ENCODE measurements at places on chromosomes 16 and 17.

- no peak for DNase-seq
These were observed 30.0 kb upstream of the ANKRD40CL start for GRCh38 chr17:50797135-50797810.

DNA sequence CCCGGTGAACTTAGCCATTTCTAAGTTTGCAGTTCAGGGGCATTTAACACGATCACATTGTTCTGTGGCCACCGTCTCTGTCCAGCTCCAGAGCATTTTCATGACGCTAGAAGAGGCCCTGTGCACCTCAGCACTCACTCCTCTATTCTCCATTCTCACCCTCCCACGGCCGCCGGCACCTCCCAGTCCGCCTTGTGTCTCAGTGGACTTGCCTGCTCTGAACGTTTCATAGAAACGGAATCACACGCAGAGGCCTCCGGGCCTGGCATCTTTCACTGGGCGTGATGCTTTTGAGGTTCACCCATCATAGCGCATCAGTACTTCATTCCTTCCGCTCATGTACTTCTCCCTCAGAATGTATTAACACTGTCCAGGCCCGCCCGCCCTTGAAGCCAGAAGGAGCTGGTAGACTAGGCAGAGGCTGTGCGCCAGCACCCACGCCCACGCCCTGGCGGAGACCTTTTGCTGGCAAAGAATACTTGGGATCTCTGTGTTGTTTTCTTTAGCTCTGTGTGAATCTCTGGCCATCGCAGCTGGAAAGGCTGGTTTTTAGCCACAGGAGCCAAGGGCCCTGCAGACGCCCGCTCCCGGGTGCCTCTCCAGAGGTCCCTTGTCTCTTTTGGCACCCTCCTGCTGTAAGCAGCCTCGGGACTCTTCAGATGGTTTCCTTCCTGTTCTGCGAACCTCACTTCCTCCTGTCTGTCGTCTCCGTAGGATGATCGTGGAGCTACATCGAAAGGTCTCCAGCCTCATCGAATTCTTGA is 23.4 kb upstream of the JPT2 start:
- no peak for DNase-seq

- no peak for DNase-seq
These were observed 25.0 kb downstream of the TAC4 start for GRCh38 chr17:49822829-49823228.

DNA sequence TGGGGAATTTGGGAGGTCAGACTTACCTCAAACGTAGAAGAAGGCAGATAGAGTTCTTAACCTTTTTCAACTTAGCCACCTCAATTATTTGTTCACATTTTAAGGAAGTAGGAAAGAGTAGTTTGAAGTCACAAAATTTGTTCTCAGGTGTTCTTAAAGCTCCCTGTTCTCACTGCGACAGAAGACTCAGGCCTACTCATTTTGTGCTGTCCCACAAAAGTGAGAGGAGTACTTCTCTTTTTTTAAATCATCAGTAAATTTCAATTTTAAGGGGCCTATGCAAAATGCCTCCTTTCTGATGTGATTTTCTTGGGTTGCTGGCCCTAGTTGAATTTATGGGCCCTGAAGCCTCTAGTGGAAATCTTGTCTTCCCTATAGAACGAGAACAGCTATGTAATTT is 133.4 kb downstream of the MAP2K6 start:
- no peak for DNase-seq

DNA sequence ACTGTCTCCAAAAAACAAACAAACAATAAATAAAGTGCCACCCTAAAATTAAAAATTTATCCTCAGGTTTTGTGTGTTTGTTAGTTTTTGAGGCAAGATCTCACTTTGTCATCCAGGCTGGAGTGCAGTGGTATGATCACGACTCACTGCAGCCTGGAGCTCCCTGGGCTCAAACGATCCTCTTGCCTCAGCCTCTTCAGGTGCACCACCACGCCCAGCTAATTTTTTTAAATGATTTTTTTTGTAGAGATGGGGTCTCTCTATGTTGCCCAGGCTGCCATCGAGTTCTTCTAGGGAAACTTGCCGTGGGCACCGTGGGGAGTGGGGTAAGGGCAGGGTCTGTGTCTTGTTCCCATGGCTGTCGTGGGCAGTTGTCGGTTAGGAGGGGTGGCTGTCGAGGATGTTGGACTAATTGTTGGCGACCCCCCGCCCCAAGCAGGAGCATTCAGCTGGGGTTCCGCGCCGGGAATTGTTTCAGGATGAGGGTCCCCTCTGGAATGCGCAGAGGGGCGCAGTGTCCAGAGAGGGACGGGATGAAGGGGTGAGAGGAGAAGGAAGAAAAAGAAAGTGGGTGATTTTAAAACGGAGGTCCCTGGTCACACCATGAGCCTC is 1.1 kb upstream of the RNF213 start:
- DNase-seq, result no peak

DNA sequence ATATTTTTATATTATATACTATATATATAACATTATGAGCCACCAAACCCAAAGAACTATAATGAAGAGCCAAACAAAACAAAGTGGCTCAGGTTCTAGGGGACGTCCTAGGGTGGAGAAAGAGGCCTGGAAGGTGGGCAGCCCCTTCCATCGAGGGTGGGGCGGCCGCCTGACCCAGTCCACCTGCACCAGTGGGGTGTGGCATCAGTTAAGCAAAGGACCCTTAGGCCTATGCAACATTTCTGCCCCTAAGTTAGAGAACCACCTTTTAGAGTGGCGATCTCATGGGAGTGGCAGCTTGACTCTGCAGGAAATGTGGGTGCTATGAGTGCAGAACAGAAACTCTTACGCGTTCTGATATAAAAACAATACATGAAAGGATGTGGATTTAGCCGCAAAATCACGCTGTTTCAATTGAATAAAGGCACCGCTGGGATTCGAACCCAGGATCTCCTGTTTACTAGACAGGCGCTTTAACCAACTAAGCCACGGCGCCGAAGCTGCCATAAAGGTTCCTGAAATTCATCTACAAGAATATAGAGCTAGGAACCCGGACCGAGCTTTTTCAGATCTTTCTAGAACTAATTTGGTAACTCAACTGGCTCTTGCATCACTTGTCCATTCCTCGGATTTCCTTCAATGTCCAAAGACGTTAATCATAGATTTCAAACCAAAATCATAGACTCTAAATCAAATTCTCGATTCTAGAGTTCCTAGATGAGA is 15.6 kb upstream of the AURKB start:
- peak; percentile 79 for DNase-seq
